CD14-positive monocyte (primary cell): ENCODE measurements at places on chromosomes 4 and X.

GRCh38 chr4:161403781-161404180 is 760.0 kb downstream of the FSTL5 start:
- H3K27ac ChIP-seq = no peak overlapping the region
- no peaks in the 10 kb centered on the region for H3K36me3 ChIP-seq
- DNase-seq = no peak

- H3K27ac ChIP-seq = no peak overlapping the region
- no peaks in the 10 kb centered on the region for H3K36me3 ChIP-seq
Observed at GRCh38 chrX:146278381-146278780, 460.8 kb downstream of the SLITRK2 start.

DNA sequence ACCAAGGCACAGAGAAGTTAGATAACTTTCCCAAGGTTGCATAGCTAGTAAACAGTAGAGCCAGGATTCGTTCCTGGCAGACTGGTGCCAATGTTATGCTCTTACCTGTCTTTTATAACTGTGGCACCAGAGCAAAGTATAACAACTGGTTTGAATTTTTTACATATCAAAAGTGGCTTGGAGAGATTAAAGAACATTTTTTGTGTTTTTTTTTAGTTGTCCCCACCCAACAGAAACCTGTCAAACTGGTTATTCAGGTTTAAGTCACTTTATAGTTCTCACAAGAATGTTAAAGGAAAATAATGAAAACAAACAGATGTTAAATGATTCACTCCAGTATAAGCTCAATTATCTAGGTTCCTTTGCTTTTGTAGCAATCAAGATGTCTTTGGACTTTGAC is 15.6 kb upstream of the FAM47E start:
- H3K4me1 ChIP-seq = no peaks in the 10 kb centered on the region
- H3K27me3 ChIP-seq = no peaks in the 10 kb centered on the region
- no peak for DNase-seq

DNA sequence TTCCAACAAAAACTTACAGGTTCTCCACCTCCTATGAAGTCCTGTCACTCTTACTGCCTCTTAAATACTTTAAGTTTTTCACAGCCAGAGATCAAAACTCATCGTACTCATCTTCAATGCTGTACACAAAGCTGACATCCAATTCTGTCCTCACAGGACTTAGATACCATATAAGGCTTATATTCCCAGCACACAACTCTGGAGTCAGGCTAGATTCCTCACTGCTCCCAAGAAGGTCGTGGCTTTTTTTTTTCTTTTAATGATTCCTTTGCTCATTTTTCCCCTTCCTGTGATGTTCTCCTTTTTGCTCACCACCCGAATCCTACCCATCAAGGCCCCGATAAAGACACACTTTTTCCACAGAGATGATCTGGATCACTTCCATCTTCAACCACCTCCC is 914 bp downstream of the TRAPPC2 start:
- no peak for DNase-seq
- H3K4me1 ChIP-seq = peaks cover 35% of the 10 kb centered on the region
- no peak overlapping the region for H3K27ac ChIP-seq
- H3K27me3 ChIP-seq = no peaks in the 10 kb centered on the region
- peak overlapping the region; percentile 95 for H3K4me3 ChIP-seq
- H3K36me3 ChIP-seq = no peaks in the 10 kb centered on the region

- DNase-seq = no peak
- H3K36me3 ChIP-seq = no peaks in the 10 kb centered on the region
- no peaks in the 10 kb centered on the region for H3K4me1 ChIP-seq
- H3K4me3 ChIP-seq = no peak overlapping the region
Observed at GRCh38 chr4:137998666-137999429, 243.3 kb downstream of the SLC7A11 start.

DNA sequence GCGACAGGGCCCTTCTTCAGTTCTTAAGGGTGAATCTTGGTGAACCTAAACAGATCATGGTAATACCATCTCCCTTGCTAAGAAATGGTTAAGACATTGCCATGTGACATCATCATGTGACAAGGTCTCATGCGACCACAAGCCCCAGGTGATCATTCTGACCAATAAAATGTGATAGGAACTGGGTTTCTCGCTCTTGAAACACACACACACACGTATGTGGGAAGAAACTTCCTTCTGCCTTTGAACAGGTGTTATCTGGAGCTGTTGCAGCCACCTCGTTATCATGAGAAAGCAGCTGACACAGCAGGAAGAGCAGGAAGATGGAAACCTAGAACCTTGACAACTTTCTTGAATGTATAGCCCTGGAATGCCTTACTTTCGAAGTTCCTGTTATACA is 10.2 kb downstream of the SOD3 start:
- no peak overlapping the region for H3K27ac ChIP-seq
- peaks cover 18% of the 10 kb centered on the region for H3K27me3 ChIP-seq
- no peak for DNase-seq
- H3K4me3 ChIP-seq = no peak overlapping the region
- H3K4me1 ChIP-seq = peaks cover 3% of the 10 kb centered on the region
- H3K36me3 ChIP-seq = peaks cover 9% of the 10 kb centered on the region

GRCh38 chrX:13093529-13094140 is 49.2 kb upstream of the FAM9C start:
- H3K4me1 ChIP-seq = peaks cover 49% of the 10 kb centered on the region
- H3K27ac ChIP-seq = peak overlapping the region; percentile 95
- no peak for DNase-seq

DNA sequence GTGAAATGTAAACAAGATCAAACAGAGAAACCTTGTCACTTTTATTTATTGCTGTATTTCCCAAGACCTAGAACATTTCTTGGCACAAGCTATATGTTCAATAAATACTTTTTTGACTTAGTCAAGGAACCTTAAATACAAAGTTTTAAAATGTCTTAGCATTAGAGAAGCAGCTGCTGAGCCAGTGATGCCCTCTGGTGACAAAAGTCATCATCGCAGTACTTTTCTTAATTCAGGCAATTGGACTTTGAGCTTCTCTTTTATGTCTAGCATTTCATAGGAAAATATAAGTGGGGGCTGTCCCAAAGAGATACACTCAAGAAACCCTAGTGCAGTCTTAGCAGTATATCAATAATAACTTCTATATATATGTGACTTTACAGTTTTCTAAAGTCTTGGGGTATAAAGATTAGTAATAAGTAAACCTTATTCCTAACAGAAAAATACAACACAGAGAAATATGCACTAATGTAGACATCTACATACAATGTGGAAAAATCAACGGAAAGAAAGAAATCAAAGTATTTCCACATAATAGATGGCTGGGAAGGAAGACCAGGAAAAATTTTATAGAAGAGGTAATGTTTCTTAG is 118.4 kb downstream of the DTHD1 start:
- H3K36me3 ChIP-seq = no peaks in the 10 kb centered on the region
- no peak overlapping the region for H3K27ac ChIP-seq
- H3K4me1 ChIP-seq = no peaks in the 10 kb centered on the region
- H3K27me3 ChIP-seq = no peaks in the 10 kb centered on the region

GRCh38 chr4:5798946-5799345 is 87.9 kb downstream of the EVC start:
- no peak overlapping the region for H3K27ac ChIP-seq
- no peak for DNase-seq
- H3K4me1 ChIP-seq = no peaks in the 10 kb centered on the region
- H3K4me3 ChIP-seq = no peak overlapping the region
- no peaks in the 10 kb centered on the region for H3K36me3 ChIP-seq

- DNase-seq = no peak
- H3K27me3 ChIP-seq = no peaks in the 10 kb centered on the region
- H3K4me3 ChIP-seq = peak overlapping the region; percentile 70
- H3K4me1 ChIP-seq = no peaks in the 10 kb centered on the region
Observed at GRCh38 chrX:131704136-131704695, 160.3 kb downstream of the OR13H1 start.

DNA sequence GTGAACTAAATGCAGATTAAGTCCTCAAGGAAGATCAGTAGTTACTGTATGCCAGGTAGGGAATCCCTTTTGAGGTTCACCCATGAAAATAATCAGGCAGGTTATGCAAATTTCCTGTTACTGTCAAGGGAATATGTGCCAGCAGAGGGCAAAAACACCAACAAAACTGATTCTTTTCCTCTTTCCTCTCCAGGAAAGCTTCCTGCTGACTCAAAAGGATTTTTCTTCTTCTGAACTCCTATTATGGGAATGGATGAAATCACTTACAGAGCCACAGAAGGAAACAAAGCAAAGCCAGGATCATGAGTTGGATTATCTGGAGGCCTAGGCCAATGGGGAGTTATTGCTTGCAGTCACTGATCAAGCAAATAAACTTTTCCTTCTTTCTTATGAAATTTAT is 49.7 kb downstream of the TMPRSS11F start:
- no peak for DNase-seq
- H3K36me3 ChIP-seq = no peaks in the 10 kb centered on the region
- H3K27me3 ChIP-seq = no peaks in the 10 kb centered on the region
- H3K4me3 ChIP-seq = no peak overlapping the region

DNA sequence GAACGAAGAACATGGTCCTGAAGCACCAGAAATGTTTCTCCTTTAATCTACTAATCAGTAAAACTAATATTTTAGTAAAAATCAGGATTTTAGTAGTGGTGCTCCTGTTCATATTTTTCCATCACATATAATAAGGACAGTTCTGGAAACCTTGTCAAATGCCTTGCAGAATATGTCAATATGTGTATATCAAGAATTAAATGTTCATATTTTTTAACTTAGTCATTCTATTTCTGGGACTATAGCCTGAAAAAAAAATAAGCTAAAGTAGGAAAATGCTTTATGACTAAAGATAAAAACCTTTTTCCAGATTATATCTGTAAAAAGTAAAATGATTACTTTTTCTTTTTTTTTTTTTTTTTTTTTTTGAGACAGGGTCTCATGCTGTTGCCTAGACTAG is 65.1 kb downstream of the MAB21L2 start:
- DNase-seq = no peak
- H3K27ac ChIP-seq = no peak overlapping the region
- no peaks in the 10 kb centered on the region for H3K36me3 ChIP-seq
- H3K27me3 ChIP-seq = no peaks in the 10 kb centered on the region
- no peaks in the 10 kb centered on the region for H3K4me1 ChIP-seq

DNA sequence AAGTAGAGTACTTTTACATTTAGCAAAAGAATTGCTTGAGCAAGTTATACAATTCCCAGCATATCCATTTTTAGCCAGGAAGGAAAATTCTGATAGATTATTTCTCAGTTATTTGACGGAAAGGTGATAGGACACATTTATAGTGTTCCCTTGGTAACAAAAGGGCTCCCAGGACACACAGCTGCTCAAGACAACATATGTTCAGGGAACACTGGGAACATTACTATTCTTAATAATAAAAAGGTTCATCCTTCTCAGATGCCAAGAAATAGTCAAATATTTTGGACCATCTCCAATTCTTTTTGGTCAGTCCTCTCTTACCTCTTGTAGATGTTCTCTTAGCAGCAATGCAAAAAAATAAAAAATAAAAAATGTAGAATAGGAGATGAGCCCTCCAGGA is 66.8 kb upstream of the SMAD1 start:
- no peak overlapping the region for H3K27ac ChIP-seq
- no peak for DNase-seq
- H3K27me3 ChIP-seq = no peaks in the 10 kb centered on the region
- no peaks in the 10 kb centered on the region for H3K36me3 ChIP-seq
- no peak overlapping the region for H3K4me3 ChIP-seq

DNA sequence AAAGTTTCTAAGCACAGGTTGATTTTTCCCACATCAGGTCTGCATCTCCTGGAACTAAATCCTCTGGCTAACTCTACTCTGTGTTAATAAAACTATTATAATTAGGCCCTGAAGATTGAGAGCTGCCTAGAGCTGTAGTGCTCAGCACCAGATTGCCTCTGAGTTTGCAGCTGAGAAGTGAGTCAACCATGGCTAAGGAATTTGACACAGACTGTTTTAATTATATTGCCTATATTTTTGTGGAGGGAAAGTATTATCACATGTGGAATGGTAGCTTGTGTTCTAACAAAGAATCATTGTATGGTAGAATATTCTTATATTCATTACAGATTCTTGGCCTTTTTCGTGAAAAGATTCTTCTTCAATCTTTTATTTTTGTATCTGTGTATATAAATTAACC is 1907.6 kb upstream of the TENM3 start:
- H3K4me3 ChIP-seq = no peak overlapping the region
- no peaks in the 10 kb centered on the region for H3K36me3 ChIP-seq
- no peaks in the 10 kb centered on the region for H3K4me1 ChIP-seq
- no peak overlapping the region for H3K27ac ChIP-seq
- no peaks in the 10 kb centered on the region for H3K27me3 ChIP-seq
- DNase-seq = no peak

DNA sequence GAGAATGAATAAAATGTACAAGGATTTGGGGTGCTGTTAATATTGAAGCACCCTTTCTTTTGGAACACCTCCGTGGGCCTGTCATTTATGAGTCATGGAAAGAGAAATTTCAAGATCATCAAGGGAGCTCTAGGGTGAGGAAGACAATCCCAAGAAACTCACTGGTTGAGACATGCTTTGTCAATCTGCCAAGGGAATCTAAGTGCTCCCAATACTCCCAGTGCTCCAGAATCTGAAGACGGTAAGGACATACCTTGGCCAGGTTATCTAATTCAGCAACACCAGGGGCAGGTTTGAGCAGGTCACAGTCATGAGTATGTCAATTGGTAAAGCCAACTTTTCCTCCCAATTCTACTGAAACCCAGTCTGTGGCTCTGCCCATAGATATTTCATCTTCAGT is 556.4 kb upstream of the CPEB2 start:
- H3K27ac ChIP-seq = no peak overlapping the region
- H3K27me3 ChIP-seq = no peaks in the 10 kb centered on the region
- no peaks in the 10 kb centered on the region for H3K4me1 ChIP-seq
- H3K4me3 ChIP-seq = no peak overlapping the region
- H3K36me3 ChIP-seq = no peaks in the 10 kb centered on the region

DNA sequence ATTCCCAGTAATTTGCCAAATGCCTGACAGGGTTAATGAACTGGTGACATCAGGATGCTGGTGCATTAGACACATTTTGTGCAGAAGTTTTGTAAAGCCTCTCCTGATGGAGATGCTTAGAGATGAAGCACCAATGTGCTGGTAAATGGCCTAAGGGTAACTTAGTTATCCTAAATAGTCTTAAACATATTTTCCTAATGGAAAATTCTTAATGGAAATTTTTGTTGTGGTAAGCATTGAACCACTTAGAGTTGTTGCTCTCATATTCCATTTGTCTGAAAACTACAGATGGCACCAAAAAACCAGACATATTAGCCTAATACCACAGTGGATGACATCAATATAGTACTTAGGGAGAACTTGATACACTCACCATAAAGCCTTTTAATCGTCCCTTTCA is 154.5 kb upstream of the ANK2 start:
- H3K27me3 ChIP-seq = no peaks in the 10 kb centered on the region
- H3K4me3 ChIP-seq = no peak overlapping the region
- H3K4me1 ChIP-seq = no peaks in the 10 kb centered on the region
- no peak for DNase-seq
- H3K36me3 ChIP-seq = no peaks in the 10 kb centered on the region

DNA sequence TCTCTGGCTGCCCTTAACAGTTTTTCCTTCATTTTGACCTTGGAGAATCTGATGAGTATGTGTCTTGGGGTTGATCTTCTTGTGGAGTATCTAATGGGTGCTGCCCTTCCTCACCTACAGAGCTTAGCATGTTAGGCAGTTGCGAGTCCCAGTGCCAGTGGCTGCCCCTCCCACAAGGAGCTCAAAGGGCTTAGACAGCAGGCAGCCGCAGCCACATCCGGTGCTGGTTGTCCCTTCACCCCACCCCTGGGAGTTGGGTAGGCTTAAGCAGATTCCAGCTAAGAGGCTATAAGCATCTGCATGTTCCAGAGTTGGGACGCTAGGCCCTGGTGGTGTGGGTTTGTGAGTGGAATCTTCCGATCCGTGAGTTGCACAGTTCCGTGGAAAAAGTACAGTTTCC is 322.1 kb upstream of the ARX start:
- DNase-seq = no peak
- no peak overlapping the region for H3K27ac ChIP-seq
- H3K4me1 ChIP-seq = no peaks in the 10 kb centered on the region
- no peak overlapping the region for H3K4me3 ChIP-seq
- H3K27me3 ChIP-seq = no peaks in the 10 kb centered on the region
- H3K36me3 ChIP-seq = no peaks in the 10 kb centered on the region
